ENCODE measurements at places on chromosomes 6 and 20.

DNA sequence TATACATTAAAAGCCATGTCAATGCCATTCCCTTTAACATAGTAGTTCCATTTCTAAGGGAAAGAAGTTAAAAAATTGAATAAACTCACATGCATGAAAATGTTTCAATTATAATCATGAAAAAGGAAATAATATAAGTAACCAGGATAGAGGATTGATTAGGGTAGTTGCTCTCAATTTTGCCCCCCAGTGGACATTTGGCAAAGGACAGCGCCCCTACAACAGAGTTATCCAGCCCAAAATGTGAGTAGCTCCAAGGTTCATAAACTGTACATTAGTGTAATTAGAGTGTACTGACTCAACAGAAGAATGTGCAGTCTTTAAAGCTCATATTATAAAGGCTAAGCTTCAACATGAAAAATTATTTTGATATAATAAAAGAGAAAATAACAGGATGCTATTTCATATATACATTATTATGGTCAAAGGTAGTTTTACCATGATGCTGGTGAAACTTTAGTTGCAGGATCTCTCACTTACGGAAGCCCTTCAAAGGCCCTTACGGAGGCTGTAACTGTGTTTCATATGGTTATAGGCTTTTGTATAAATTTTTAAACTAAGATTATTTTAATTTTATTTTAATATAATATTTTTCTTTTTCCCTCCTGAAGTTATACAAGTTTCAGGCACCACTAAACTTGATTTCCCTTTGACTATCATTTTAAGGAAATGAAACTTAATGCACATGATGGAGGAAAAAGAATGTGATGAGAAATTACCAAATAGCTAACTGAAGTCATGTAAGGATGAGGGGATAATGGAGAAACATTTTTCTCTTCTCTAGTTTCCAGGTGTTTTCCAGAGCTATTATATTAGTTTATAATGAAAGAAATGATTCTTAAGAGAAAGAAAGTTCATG lies 403.6 kb downstream of the PLCB1 start:
- DNase-seq, result no peak

- DNase-seq, result no peak
Measured at GRCh38 chr6:81772741-81773140, 20.3 kb upstream of the TENT5A start.

- DNase-seq, result no peak
Measured at GRCh38 chr20:5356941-5357340, 40.2 kb upstream of the PROKR2 start.

DNA sequence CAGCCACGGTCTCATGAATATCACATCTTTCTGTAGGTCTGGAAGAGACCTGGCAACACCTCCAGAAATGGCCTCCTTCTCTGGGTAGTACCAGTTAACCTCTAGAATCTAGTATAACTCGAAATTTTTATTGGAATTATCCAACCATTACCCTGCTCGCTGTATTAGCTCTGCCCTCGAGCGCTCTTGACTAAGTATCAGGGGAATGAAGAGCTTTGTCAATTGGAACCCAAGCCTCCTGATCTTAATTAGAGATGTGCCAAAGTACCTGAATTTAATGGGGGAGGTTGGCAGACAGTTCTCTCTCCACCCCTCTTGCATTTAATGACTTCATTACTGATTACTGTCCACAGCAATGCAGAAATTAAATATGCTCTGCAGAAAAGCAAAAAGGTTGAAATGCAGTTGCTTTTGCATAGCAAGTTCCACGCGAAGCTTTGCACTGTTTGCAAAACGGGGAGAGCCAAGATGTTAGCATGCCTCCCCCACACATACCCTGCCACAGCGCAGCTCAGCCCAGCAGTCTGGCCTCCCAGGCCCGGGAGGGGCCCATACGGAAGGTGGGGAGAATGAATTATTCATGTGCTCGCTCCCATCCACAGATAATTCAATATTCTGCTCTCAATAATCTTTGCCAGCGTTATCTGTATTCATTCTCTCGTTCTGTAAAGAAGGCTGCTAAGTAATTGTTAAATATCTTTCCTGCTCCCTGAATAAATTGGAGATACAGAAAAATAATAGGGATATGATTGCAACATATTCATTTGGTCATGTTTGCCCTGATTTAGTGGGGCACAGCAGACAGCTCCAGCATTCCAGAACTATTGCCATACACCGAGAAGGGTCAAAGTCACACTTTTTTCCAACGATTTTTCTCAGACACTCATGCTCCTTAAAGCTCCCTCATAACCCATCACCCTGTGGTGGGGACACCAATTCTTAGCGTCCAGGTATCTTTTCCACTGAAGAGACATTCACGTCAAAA lies 305.8 kb downstream of the CDH26 start:
- no peak for DNase-seq

- DNase-seq, result no peak
Measured at GRCh38 chr6:54758340-54758739, 88.2 kb upstream of the FAM83B start.

- DNase-seq, result no peak
Measured at GRCh38 chr20:4267242-4267641, 251.9 kb upstream of the RNF24 start.

GRCh38 chr20:19344341-19344740 lies 131.9 kb downstream of the SLC24A3 start:
- no peak for DNase-seq

Measured in germinal center (tissue), 1 donor.